ENCODE measurements at places on chromosomes 7 and 10.

DNA sequence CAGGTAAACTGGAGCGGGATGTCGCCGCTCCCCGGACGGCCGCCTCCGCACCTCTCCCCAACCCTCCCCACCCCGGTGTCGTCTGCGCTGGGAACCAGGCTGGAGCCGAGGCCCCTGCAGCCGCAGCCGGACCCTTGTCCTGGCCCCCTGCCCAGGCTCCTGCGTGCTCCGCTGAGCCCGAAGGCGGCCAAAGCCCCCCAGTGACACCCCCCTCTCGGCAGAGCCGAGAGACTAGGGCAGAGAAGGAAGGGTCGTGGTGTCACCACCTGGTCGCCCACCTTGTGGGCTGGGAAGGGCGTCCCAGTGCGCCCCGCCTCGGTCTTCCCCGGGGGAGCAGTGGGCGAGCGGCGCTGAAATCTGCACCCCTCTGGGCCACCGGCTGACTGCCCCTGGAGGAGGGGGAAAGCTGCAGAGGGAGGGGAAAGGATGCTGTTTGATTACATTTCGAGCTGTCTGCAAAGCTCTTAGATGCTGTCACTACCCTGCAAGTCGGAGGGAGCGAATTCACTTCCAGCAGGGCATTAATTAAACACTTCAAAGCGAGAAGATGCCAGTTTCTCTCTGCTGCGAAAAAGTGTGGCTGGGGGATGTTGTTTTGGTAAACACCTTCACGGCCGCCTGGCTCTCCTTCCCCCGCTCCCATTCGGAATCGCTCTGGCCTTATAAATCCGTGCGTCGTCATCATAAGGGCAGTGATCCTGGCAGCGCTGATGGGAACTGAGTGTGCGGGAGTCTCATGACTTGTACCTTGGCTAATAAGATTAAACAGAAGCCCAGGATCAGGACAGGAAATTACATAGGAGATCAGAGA, 622 bp downstream of the DYNC1I1 start:
- DNase-seq, result no peak

DNA sequence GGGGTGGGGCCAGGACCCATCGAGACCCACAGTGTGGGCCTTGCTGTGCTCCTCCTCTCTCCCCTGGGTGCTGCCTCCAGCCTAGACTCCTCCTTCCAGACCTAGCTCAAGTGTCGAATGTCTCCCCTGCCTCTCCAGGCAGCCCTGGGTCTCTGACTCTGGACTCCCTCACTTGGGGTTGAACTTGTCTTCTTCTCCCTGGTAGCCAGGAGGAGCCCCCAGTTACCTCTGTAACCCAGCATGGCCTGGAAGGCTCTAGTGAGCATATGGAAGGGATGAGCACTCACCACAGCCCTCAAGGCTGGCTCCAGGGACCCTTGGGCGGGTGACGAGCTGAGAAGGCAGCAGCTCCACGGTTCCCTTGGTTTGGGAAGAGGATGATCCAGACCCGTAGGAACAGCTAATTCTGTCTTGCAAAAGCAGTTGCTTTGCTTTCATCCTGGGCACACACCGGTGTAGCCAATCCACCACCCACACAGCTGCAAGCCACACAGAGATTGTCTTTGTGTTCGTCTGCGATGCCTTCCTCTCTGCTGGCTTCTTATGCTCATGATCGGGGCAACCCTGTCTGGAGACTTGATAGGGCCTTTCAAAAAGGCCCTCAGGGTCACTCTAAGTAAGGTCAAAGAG, 52.3 kb upstream of the ANTXRL start:
- DNase-seq, result peak; percentile 17

GRCh38 chr7:13067036-13067435, 379.6 kb downstream of the ARL4A start:
- no peak for DNase-seq

- DNase-seq, result no peak
Observed at GRCh38 chr7:82559193-82559805, 115.7 kb upstream of the CACNA2D1 start.

DNA sequence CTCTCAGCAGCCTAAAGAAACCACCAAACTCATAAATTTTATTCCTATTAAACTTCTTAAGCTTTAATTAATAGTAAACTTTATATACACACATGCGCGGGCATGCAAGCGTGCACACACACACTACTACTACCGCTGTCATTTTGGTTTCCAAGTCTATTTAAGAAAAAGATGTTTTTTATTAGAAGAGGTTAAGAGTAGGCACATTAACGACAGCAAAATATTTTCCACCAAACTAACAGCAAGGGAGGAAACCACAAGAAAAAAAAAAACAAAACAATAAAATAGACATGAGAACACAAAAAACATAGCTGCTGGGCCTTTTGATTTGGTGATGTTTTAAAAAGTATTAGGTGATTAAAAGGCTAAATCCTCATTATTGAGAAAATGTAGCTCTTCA, 28.6 kb downstream of the RTKN2 start:
- no peak for DNase-seq

All from stimulated activated CD8-positive, alpha-beta memory T cell treated with anti-CD3 and anti-CD28 coated beads, Interleukin-4, amount 100 ng/mL, for 48 hours (primary cell).